Stimulated activated CD4-positive, alpha-beta T cell treated with anti-CD3 and anti-CD28 coated beads, Interleukin-1b, Interleukin-23, amount 100 ng/mL, for 48 hours (primary cell): ENCODE measurements at places on chromosomes 4 and X.
A peak's percentile ranks its signal among the peaks of the same experiment; 100 is the strongest.

- DNase-seq, result no peak
Observed at GRCh38 chr4:12791536-12791935, 692.6 kb downstream of the RAB28 start.

GRCh38 chrX:143754183-143754582 is 33.6 kb upstream of the SPANXN2 start:
- DNase-seq, result no peak

DNA sequence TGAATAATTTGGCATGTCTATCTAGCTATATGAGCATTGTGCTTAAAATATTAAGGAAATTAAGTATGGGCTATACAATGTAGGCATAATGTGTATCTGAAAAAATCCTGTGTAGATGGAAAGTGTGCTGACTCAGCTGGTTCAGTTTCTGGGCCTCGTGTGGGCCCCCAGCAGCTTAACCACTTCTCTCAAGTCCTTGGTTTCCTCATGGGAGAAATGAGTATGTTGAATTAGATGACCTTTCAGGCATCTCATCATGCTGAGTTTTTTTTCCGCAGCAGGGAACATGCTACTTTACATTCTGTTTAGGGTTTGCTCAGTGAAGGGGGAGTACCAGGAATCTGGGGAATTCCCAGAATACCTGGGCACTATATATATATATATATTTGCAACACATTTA is 30.5 kb downstream of the RHOH start:
- peak; percentile 81 for DNase-seq

DNA sequence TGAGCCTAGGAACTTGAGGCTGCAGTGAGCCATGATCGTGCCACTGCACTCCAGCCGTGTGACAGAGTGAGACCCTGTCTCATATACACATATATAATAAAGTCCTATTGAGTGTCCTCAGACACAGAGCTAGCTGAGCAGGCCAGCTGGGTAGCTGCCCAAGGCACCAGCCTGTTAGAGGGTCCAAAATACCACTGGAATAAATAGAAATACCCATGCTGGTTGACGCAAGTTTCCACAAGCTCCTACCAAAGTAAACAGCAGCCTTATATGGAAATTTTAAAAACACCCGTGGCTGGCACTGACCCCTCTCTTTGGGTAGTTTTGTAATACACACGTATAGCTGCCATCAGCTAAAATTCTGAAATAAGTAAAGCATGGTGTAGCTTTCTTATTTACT is 348.6 kb downstream of the BCOR start:
- DNase-seq, result no peak

- DNase-seq, result no peak
Observed at GRCh38 chr4:118975449-118976192, 87.0 kb downstream of the SYNPO2 start.

DNA sequence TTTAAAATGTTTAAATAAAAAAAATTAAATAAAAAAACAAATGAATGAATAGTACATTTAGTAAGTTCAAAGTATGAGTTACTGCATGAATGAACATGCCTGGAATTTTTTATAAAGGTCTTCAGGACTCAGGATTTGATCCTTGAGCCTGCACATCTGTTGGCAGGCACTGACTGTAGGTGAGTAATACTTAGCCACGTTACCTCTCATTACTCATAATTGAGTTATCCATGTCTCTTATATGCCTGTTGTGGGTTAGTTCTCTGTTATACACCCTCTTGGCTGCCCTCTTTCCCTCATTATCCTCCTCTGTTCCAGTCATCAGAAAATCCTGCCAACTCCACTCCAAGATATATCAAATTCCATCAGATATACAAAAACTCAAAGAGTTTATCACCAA is 276.0 kb downstream of the FBXW7 start:
- DNase-seq, result no peak

GRCh38 chr4:101306225-101306624 is 41.1 kb downstream of the PPP3CA start:
- no peak for DNase-seq

DNA sequence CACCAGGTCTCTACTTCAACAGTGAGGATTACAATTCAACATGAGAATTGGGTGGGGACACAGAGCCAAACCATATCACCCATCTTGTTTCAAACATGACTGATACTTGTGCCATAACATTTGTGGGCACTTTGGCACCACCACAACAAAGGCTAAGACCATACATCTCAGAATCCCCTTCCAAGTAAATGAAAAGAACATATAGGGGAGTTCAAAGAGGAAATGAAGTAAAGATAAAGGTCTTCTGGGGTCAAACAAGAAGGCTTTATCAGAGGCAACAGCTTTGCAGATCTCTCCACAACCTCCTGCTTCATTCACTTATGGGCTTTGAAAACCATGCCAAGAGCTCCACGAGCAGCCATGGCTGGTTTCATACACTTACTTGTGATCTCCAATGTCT is 122.7 kb downstream of the ANKRD50 start:
- DNase-seq, result no peak

GRCh38 chr4:103012060-103012459 is 7.4 kb downstream of the SLC9B1 start:
- no peak for DNase-seq

GRCh38 chr4:114284629-114285028 is 305.2 kb upstream of the ARSJ start:
- no peak for DNase-seq

DNA sequence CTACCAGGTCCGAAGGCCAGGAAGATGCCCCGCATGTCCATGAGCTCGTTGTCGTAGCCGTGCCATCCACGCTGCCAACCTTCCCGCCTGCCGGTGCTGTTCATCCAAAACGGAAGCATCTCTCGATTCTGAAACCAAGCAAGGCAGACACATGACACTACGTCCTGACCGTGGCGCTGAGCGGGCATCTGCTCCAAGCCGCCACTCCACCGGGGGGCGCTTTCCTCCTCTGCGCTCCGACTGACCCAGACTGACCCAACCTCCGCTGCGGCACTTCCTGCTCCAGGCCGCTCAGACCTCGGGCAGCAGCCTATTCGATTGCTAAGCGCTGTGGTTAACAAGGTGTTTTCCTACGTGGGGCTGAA is 120.5 kb downstream of the ENPP6 start:
- DNase-seq, result peak; percentile 8

DNA sequence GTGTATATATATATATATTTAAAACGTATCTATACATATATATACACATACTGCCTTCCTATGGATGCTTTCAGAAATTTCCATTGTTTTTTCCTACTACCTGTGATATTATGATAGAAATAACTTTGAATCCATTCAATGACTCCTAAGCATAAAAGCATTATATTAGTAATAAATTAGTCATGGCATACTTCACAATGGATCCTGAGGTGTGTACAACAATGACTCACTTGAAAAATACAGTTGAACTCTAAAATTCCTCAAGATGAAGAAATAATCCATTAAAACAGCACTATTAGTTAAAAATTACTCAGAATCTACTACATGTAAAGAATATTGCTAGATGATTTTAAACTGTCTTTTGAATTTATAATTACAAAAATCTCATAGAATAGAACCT is 201.1 kb downstream of the STPG2 start:
- no peak for DNase-seq

- DNase-seq, result no peak
Observed at GRCh38 chr4:1678244-1678643, 5.9 kb downstream of the FAM53A start.

- no peak for DNase-seq
Observed at GRCh38 chr4:103493450-103494159, 226.2 kb downstream of the TACR3 start.

DNA sequence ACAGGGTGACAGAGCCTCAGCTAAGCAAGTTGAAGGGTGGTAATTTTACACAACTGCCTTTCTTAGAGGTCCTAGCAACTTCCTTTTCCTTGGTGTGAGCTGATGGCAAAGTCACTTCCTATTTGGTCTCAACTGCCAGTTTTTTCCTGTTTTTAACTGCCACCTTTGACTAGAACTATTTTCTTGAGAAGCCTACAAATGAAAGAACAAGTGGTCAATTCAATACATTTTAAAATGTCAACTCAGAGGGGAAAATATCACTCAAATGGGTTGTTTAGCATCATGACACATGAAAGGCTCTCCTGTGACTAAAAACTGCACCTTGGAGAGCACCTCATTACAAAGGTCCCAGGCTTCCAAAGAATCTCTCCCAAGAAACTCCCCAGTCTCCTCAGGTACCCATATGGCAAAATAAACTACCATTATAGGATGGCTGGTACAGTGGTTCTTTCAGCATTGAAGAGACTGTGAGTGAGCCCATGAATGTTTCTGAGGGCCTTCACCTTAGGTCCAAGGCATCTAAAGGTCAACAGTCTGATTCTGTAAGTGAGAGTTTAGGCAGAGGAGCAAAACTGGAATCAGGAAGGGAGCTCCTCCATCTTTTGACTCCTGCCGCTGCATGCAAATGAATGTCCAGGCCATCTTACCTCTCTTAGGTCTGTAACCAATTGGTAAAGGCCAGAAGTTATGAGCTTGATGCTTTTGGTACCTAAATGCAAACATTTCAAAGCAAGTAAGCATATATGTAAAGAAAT is 5.5 kb upstream of the STK26 start:
- no peak for DNase-seq

DNA sequence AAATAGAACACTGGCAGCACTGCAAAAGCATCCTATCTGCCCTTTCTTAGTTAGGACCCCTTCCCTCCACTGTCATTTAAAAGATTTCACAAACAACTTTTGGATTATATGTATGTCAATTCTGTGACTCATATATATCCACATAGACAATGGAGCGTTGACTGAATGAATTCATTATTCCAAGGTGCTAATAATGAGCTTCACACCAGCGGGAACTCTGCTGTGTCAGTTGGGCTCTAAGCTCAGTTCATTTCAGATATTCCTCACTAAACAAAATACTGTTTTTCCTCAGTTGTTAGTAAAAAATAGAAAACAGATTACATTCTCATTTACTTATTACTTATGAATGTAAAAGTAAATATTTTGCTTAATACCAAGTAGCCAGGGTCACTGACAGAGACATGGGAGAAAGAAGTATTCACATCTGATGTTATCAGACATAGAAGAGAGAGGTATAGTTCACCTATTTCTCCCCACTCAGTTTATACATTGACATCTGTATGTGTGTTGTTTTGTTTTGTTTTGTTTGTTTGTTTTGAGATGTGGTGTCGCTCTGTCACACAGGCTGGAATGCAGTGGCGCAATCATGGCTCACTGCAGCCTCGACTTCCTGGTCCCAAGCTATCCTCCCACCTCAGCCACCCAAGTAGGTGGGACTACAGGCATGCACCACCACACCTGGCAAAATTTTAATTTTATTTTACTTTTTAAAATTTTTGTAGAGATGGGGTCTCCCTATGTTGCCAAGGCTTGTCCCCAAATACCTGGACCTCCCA is 10.9 kb downstream of the NFKB1 start:
- DNase-seq, result no peak

DNA sequence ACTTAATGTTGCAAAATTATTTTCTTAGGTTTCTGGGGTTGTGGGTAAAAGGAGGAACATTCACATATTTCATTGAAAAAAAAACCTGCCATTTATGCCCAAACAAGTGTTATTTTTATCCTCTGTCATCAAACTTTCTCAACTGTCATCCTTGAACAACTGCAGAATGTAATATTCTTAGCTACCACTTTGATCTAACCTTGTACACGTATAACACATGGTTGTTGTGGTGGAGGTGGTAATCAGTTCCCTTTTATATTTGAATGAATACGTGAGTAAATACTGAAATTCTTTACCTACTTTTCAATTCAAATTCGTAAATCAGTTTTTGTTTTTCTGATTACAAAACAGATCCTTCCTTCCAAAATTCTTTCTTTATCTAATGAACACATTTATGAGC is 3.8 kb upstream of the AMMECR1 start:
- no peak for DNase-seq

GRCh38 chrX:118963159-118963558 is 11.3 kb upstream of the LONRF3 start:
- no peak for DNase-seq

DNA sequence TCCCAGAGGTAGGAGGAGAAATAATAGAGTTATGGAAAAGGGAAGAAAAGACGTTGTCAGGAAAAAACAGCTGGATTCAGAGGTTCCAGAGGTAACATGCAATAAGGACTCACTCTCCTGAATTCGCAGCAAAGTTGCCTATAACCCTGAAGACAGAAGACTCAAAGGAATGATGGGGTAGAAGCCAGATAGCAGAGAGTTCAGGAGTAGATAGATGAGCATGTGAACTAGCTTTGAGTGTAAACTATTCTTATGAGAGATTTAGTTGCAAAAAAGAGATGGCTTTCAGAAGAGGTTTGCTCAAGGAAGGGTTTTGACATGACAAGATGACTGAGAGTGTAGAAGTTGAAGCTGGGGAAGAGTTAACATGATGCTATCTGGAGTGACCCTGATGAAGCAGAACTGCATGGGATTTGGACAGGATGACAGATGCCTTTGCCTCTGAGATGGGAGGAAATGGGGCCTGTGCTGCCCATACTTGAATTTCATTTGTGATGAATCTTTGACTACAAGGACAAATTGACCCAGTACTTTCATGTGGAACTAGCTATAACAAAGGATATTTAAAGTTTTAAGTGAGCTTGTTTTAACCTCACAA is 73.9 kb downstream of the AMELX start:
- DNase-seq, result no peak

DNA sequence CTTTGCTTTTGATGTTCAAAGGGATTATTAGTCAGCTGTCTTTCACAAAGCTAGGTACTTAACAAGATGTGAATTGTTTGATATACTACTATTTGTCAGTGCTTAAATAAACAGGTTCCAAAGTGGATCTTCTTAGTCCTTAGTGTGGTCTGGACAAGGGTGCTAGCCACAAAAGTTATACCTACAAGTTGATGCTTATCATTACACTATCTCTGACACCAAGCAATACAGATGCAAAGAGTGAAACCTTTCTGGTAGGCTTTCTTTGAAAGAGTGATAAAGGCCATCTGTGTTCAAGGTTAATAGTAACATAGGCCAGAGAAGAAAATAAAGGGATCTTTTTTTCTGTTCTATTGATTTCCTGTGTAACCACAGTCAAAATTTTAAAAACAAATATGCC is 12.2 kb upstream of the RBPJ start:
- DNase-seq, result no peak

DNA sequence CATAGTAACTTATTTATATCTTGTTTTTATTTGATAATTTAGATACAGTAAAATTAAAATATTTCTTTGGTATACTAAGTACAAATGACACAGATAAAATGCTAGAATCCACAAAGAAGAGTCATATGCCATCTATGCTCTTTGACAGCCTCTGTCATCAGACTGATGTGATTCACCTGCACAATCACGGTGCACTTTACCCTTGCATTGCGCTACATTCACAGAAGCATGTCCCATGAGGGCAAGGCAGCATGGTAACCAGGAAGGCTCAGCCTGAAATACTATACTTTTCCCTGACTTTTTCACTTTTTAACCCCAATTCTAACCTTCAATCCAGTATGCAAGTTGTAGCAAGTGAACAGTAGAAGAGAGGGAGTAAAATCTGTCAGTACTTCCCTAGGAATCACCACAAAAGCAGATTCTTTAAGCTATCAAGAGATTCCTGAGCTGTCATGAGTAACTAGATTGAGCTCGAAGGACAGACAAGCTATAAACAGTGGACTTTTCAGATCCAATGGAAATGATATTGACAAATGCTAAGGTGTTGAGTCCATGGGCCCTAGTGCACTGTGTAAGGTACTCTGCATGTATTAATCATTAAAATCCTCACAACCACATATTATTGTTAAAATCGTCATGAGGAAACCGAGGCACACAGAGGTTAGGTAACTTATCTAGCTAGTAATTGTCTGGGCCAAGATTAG is 14.2 kb downstream of the SEC24D start:
- no peak for DNase-seq

- no peak for DNase-seq
Observed at GRCh38 chr4:128604840-128605239, 204.7 kb upstream of the JADE1 start.
